ENCODE measurements at places on chromosomes 16 and 17. TPM values are rescaled to one million over a fixed set of nuclear protein-coding genes. Genes with fewer than 3 reads are reported as not detected.

DNA sequence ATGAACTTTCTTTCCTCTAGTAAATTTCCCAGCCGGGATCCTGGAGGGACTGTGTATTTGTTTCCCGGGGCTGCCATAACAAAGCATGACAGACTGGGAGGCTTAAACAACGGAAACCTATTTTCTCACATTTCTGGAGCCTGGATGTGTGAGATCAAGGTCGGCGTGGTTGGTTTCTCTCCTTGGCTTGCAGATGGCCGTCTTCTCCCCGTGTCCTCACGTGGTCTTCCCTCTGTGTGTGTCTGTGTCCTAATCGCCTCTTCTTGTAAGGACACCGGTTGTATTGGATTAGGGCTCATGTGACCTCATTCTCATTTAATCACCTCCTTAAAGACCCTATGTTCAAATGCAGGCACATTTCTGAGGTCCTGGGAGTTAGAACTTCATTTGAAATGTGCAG lies 22.0 kb upstream of the USP10 start:
- no peak for DNase-seq

DNA sequence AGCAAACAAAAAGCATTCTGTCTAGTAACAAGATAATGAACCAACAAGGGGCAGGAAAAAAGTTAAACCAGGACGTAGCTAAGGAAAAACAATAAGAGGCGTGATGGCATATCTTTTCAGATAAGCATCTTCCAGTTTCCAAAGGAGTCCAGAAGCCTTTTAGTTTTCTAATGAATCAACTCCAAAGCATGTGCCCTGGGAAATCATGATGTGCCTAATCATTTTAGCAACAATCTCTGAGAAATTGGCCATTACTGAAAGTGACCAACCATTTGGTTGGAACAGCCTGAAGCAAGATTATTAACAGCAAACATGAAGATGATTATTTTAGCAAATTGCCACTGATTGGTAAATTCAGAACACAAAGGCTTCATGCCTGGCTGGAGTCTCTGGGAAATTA lies 440.9 kb upstream of the MAF start:
- DNase-seq: no peak

DNA sequence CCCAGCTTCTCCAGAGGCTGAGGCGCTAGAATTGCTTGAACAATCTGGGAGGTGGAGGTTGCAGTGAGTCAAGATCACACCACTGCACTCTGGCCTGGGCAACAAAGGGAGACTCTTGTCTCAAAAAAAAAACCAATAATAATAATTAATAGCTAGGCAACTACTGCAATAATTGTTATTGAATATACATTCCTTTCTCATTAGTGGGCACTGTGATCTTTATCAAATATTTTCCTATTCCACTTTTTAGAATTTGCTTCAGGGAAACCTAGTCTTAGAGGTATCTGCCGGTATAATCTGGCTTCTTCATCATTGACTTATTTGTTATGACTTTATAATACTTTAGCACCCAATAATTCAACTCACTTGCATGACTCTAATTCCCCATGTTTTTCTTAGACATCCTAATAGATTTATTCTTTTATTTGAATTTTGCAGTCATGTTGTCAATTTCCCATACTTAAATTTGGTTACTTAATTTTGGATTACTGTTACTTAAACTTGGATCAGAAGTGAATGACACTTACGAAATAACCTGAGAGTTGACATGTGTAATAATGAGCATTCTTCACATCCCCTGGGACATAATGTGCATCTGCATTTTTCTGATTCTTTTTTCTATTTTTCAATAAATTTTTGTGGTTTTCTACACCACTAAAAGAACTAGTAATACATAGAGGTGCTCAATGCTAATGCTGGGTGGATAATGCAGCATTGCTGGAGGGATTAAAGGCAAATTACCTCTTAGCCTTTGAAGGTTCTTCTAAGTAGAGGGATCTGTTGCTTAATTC lies 25.0 kb upstream of the KCNJ16 start:
- DNase-seq: no peak

DNA sequence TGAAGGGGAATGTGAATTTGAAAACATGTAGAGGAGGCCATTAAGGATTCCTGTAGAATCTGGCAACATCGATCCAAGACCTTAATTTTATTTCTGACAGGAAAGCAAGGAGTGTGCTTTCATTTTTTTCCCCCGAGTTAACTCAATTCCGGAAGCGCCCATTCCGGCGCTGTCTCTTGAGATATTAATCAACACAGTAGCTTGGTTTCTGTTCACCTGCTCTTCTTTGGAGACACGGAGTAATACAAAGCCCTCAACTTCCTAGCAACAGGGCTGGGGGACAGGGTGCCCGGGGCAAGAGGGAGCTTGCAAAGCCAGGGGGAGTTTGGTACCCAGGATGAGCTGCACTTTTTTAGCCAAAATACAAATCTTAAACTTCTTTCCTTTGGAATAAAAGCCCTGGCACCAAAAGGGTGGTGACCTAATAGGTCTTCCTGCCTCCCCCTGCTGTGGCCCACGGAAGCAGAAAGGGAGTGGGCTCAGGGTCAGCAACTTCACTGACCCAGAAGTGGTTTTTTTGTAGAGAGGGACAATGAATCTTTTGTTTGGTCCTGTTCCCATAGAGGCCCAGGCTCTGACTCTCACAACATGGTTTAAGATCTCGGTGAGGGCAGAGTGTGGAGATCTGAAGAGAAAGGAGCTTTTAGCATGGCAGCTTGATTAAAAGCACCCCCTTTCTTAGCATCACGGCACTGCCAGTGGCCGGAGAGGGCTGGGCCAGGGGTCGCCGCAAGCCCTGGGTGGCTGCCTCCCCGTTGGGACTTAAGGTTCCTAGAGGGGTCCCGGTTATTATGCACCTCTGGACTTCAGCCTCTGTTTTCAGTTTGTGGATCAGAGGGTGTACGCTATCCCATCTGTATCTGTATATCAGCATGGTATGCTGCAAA lies 207.3 kb downstream of the CCDC182 start:
- no peak for DNase-seq

DNA sequence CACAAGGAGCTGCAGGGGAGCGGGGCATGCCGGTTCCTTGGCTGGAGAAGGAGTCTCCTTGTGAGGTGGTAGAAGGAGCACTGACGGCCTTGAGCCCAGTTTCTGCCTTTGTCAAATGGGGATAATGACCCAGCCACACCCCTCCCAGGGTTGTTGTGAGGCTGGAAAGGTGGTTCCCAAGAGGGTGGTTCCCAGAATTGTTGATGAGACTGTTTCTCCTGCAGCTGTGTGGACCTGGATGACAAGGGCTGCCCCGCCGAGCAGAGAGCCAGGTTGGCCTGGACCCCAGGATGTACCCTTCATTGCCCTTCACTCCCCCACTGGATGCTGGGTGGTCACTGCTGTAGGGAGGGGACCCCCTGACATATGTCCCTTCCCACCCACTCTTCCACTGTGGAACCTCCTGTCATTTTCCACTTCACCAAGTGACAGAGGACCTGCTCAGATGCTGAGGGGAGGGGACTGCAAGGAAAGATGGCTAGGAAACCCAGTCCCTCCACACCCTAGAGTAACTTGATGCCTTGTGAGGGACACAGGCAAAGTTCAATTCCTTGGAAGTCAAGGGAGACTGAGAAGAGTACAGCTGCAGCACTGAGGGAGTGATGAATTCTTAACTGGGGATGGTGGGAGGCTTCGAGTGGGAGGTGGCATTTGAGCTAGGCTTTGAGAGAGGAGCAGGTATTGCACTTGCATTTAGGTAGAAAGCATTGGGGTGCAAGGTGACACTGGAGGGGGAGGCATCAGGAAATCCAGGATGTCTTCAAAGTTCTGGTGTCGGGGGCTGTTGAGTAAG lies 10.6 kb downstream of the MIEN1 start:
- no peak for DNase-seq

DNA sequence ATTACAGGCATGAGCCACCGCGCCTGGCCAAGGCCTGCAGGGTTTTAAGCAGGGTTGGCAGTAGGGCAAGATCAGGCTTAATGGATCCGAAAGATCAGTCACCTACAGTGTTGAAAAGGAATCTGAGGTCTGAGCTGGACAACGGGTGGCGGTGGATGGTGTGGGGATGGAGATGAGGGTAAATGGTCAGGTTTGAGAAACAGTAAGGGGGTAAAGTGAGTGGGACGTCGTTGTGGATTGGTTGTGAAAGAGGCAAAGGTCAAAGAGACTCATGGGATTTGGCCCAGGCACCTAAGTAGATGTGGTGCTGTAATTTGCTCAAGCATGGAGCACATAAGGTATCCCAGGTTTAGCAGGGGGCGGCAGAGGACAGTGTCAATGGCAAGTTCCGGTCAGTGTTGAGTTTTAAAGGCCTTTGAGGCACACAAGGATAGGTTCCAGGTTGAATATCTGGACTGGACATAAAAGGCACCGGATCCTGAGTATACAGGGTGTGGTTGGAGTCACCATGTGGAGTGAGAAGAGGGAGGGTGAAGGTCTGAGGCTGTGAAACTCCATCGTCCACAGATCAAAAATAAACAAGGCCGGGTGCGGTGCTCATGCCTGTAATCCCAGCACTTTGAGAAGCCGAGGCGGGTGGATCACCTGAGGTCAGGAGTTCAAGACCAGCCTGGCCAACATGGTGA lies 1.1 kb upstream of the SLC16A5 start:
- no peak for DNase-seq

The CCDC144A gene
- total RNA-seq: 4.0 TPM

DNA sequence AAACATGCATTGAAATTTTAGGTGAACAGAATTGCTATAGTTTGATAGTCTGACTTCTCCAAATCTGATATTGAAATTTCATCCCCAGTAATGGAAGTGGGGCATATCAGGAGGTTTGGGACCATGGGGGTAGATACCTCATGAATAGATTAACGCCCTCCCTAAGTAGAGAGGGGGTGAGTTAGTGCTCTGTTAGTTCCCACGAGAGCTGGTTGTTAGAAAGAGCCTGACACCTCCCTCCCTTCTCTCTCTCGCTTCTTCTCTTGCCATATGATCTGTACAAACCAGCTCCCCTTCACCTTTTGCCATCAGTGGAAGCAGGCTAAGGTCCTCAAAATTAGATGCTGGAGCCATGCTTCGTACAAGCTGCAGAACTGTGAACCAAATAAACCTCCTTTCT lies 78.8 kb downstream of the BRIP1 start:
- no peak for DNase-seq

GRCh38 chr17:4487820-4488716 lies 10.6 kb upstream of the SPNS2 start:
- no peak for DNase-seq

The ESRP2 gene
- 56.0 TPM for total RNA-seq

The IL34 gene
- 3.0 TPM for total RNA-seq

All from body of pancreas (tissue), 4 donors.